Eye (tissue), 1 donor: ENCODE measurements at places on chromosomes 7 and 10.

- no peak for DNase-seq
These were observed 83.2 kb upstream of the COL1A2 start for GRCh38 chr7:94311515-94311914.

DNA sequence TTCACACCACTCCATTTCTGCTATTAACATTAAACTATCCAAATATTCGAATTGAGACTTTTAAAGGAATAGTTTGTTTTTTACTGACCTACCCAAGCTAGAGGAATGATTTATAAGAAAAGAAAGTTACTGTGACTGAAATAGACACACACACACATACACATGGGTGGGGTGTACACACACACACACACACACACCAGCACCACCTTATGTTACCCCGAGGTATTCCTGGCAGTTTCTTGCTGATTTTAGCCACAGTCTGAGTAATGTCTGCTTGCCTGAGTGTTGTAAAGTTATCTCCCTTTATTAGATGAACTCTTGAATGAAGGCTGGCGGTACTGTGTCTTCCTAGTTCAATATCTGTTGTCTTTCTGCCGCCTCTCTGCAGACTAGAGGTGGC lies 91.3 kb upstream of the PRKG1 start:
- no peak for DNase-seq

- no peak for DNase-seq
These were observed 82.6 kb downstream of the UPF2 start for GRCh38 chr10:11959966-11960365.

- no peak for DNase-seq
These were observed 261.0 kb downstream of the THSD7A start for GRCh38 chr7:11570922-11571550.

DNA sequence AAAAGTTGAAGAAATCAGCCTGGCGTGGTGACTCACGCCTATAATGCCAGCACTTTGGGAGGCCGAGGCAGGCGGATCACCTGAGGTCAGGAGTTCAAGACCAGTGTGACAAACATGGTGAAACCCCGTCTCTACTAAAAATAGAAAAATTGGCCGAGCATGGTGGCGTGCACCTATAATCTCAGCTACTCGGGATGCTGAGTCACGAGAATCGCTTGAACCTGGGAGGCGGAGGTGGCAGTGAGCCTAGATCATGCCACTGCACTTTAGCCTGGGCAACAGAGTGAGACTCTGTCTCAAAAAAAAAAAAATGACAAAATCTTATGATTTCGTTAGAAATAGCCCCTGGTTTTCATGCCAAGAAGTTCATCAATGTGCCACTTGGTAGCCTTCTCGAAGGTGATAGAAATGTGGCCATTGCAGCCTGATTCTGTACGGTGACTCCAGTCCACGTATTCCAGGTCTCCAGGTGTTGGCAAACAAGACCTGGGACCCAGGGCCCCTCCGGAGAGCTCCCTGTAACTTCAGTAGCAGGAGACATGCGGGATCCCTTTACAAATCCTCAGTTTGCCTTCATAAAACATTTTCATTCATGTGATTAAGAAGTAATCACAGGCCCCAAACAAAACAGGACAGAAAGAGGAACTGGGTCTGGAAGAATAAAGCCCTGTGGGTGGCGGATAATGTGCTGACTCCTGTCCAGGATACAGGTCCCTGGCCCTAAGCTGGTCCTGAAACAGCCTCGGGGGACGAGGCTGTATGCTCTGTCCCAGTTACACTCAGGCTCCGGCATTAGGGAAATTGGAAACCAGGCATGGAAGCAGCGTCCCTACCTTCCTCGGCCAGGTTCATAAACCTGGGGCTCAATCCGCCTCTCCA lies 207.3 kb upstream of the SH2B2 start:
- DNase-seq = peak; percentile 54

DNA sequence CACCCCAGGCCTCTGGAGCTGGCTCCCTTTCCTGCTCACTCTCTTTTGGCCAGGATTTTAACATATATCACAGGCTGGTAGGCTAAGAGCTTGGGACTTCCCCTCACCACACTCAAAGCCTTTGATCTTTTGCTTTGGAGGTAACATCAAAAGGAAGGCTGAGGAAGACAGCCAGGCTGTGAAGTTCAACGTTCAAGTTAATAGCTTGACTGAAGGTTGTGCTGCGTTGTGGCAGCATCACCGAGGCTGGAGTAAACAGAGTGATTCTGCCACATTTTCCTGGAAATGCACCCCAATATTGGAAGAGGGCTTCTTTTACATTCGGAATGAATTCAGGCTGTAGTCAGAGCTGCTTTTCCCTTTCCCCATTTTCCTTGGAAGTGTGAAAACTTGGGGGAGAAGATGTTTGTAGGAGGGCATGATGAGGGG lies 57.3 kb downstream of the TCF7L2 start:
- DNase-seq = no peak

- DNase-seq = no peak
These were observed 667 bp downstream of the KLLN start for GRCh38 chr10:87862679-87863052.

GRCh38 chr10:30455816-30456215 lies 21.8 kb downstream of the MAP3K8 start:
- DNase-seq = no peak

DNA sequence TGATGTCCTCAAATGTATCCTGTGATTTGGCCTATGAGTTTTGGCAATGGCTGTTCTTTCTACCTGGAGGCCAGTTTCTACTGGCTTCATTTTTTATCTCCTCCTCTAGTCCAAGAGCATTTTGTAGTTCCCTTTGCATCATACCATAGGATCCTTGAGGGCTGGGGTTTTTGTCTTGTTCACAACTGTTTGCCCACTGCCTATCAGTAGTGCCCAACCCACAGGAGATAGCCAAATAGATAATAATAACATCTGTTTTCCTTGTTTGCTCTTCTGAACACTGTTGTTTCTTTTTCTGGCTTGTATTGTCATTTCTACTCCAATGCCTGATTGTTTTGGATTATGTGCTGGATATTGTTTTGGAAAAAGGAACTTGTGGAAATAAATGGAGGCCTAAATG lies 3.4 kb downstream of the CDK1 start:
- no peak for DNase-seq

GRCh38 chr7:55073051-55073511 lies 54.3 kb downstream of the EGFR start:
- DNase-seq = no peak

DNA sequence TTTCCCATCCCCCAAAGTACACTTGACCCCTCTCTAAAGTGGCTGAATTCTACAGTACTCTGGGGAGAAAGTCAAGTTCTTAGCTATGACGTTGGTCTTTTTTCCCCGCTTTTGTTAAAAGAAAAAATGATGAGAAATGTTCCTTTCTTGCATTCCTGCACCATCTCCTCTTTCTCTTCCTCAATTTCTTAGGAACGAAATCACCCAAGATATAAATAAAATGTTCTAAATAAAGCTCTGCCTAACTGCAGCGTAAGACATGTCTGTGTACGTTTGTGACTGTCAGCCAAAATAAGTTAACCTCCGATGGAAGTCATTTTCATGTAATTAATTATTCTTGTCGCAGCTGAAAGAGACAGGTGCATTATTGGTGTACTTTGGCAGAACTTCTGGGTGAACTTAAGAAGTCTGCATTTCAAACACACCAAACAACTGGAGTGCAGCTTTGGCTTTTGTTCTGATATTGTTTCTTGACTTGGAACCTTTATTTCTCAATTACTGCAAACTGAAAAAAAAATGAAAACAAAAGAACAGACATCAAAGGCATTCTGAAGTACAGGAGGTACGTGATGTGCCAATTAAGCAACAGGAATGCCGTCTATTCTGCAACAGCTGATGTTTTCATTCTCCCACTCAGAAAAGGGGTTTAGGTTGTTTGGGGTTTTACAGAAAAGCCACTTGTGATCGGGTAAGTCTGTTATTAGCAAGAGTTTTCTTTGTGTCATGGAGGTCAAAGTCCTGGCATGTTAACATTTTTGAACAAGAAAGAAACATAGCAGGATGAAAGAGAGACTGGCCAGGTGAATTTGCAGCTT lies 82.4 kb upstream of the SDK1 start:
- DNase-seq = peak; percentile 37

- DNase-seq = no peak
These were observed 165.9 kb downstream of the PLXNA4 start for GRCh38 chr7:132410385-132410784.

DNA sequence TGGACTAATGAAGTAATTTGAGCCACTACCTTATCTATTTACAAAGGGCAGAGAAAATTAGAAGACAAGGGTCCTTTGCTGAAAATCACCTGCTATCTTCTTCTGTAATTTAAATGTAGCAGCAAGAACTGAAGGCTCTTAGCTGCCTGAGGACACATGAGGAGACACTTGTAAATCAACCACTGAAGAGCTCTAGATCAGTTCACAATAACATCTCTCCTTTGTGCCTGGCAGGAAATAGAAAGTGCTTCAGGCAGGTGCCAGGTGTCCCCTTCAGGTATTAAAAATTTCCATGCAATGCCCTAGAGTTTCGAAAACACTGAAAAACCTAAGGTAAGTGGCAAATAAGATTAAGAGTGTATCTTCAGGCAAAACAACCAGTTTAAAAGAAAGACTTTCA lies 474.6 kb downstream of the GRM8 start:
- no peak for DNase-seq

GRCh38 chr7:130278860-130279259 lies 12.2 kb downstream of the CPA2 start:
- peak; percentile 78 for DNase-seq

GRCh38 chr7:44769776-44770294 lies 21.2 kb downstream of the ZMIZ2 start:
- DNase-seq = no peak
